Stimulated activated CD8-positive, alpha-beta memory T cell treated with anti-CD3 and anti-CD28 coated beads, Interleukin-15, amount 100 ng/mL, for 1 hour (primary cell): ENCODE measurements at places on chromosomes 11 and 22.

DNA sequence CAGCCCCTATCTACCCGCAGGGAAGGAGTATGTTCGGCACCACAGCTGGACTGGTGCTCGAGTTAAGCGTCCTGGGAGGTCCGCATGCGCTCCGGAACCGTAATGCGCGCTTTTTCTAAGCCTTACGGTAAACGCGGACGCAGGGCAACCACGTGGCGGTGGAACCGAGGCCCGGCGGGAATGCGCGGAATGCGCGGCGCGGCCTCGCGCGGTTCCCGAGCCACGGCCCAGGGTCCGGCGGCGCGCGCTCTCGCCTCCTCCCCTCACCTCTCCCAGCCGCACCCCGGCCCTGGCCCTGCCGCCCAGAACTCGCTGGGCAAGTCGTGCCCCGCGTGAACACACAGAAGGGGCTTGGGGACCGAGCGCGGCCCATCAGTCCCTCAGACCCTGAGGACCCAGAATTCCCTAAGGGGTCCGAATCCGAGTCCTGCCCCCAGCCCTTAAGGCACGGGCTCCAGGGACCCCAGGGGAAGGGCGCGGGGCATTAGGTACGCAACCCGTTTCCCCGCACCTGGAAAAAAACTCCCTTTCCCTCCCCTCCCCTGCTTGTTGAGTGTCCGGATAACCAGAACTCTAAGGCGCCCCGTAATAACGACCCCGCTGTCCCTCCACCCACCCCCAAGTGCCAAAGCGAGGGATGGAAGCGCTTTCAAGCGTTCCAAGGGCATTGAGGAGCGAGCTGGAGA, 4.3 kb upstream of the CCND1 start:
- no peak for DNase-seq

DNA sequence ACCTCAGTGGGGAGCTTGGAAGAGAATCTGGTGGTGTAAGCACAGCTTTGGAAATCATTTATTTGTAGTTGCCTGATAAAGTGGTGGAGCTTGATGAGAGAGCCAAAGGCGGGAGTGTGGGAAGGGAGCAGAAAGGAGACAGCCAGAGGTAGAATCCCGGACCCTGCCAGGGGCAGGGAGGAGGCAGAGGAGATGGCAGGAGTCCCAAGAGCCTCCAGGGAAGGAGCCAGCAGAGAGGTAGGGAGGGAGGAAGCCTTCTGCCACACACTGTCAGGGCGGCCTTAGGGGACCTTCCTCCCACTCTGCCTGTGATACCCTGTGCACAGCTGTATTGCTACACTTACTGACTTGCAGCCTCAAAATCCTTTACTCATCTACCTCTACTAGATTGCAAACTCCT, 15.4 kb downstream of the SCUBE2 start:
- no peak for DNase-seq

GRCh38 chr11:34513682-34514449, at the start of gene ELF5:
Gene ELF5, minus strand, starts transcription at chr11:34513794. Its CDS starts 8,045 bp downstream, at chr11:34505749.
- DNase-seq = no peak

DNA sequence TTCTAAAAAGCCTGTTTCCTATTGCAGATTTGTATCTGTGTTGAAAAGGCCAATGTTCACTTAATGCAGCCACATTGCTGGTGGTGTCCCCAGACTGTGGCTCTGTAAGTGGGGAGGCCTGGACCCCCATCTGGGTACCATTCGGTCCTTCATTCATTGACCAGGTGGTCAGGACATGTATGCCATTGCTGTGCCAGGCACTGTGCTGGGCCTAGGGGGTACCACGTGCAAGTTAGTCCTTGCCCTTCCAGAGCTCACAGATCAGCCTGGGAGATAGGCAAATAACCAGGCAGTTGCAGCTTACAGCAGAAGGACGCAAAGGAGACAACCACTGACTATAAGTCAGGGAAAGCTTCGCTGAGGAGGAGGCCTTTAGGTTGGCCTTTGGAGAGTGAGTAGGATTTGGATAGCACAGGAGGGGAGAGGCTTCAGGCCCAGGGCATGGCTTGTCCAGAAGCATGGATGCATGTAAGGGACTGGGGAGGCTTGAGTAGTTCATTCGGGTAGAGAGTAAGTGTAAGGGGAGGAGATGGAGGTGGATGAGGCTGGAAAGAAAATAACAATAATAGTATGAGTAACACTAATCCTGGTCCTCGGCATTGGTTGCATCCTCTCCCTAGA, 5.0 kb downstream of the PRDM11 start:
- no peak for DNase-seq

GRCh38 chr22:50363166-50363802, 20.2 kb downstream of the PPP6R2 start:
- no peak for DNase-seq

GRCh38 chr11:13667795-13668101, 720 bp upstream of the FAR1 start:
- DNase-seq = no peak

GRCh38 chr11:72079819-72080325, 470 bp downstream of the NUMA1 start:
- no peak for DNase-seq

DNA sequence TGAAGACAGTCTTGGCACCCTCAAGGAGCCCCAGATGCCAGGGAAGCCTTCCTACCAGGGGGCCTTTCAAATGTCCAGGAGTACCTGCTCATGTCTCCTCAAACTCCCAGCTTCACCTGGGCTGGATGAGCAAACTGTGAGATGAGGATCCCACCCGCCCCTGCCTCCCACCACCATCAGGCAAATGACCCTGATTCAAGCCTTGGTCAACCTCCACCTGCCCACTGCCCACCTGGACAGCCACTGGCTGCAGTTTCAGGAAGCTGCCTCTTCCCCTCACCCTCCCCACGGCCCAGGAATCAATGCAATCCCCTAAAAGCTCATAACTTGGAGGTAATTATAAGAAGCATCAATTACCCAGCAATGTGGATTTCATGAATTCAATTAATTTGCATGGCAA, 122.7 kb downstream of the BUD13 start:
- DNase-seq = no peak

DNA sequence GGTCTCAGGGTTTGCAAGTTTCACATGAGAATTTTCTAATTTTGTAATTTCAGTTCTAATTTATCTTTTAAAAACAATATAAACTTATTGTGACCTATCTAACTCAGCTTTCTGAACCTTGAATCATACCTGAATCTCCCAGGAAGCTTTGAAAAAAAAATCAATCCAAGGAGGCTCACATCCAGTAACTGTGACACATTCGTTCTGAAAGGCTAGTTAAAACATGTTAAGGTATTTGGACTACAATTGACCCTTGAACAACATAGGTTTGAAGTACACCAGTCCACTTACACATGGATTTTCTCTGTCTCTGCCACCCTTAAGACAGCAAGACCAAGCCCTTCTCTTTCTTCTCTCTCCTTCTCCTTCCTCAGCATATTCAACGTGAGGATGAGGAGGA, 40.0 kb downstream of the DDI1 start:
- no peak for DNase-seq

DNA sequence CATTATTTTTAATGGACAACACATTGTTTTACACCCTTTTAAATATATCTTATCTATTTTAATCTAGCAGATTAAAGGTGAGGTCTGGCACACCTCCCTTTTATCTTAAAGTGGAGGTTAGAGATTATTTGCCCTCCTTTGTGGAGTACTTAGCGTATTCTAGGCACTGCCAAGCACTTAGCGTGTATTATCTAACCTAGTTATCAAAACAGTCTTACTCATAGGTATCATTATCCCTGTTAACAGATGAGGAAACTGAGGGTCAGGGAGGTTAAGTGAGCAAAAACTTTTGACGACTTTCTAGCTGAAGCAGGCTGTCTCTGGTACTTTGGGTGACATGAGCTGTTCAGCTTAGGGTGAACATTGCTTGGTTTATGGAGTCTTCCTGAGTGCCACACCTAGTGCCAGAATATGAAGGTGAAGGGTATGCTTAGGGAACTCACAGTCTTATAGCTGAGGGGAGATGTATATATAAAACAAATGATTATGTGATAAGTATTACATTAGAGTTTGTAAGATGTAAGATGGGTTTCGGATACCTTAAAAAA, 55.0 kb downstream of the ZNRF3 start:
- no peak for DNase-seq

DNA sequence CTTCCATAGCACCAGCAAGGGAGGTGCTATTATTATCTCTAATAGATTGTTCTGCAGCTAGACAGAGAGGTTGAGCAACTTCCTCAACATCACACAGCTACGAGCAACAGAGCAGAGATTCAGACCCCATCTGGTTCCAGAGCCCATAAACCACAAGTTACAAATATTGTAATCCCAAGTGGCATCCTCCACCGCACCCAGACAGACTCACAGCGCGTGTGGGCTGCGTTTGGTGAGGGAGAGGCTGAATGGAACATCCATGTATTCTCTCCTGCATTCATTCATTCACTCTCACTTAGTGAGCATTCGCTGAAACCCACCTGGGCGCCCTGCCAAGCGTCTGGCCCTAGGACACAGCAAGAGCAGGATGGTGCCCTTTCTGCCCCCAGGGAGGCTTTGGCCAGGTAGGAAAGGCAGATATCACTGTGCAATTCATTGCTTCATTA, 33.5 kb downstream of the LIF start:
- DNase-seq = no peak

- DNase-seq = no peak
These were observed 15.1 kb upstream of the CABP2 start for GRCh38 chr11:67538306-67538705.

- no peak for DNase-seq
These were observed at the start of gene NEFH for GRCh38 chr22:29479417-29480261. Gene NEFH, plus strand, starts transcription at chr22:29480218. Its CDS starts 45 bp downstream, at chr22:29480263.

- no peak for DNase-seq
These were observed 121.5 kb downstream of the KCNQ1OT1 start for GRCh38 chr11:2577991-2578928.

- DNase-seq = no peak
These were observed 48.4 kb upstream of the MRGPRX1 start for GRCh38 chr11:18987454-18988231.

DNA sequence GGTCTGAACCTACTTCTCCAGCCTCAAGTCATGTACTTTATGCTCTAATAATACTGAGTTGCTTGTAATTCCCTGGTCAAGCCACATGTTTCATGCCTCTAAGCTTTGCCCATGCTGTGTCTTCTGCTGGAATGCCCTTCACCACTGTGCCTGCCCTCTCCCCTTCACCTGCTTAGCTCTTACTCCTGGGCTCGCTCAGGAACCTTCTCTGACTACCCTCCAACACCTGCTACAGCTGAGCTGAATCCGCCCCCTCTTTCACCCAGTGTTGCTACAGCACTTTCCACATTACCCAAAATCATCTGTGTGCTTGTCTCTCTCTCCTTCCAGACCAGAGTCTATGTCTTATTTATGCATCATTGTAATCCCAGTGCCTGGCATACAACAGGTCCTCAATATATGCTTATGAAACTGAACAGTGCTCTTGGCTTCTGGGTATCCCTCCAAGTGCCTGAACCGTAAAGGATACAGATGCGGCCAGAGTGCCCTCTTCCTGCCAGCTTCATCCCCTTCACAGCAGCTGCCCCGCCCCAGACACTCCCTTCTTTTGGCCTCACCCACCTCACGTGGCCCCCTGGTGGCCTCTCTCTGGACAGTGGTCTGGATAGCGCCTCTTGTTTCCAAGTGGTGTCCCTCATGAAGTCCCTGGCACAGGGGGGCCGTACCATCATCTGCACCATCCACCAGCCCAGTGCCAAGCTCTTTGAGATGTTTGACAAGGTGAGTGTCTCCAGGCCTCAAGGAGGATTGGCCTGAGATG, 7.1 kb downstream of the ABCG4 start:
- no peak for DNase-seq

DNA sequence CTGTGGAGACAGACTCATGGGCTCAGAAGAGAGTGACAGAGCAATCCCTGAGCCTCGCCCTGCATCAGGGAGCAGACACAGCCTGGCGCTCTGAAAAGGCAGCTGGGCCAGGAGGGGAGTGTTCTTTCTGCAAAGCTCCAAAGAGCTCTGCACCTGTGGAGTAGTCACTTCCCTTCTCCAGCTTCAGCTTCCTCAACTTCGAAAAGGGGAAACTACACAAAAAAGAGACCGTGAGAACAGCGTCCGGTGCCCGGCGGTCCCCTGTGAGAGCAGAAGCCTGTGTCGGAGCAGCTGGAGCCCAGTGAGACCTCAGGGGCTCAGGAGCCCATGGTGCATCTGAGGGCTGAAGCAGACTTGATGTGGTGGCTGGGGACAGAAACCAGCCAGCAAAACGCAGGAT, 35.1 kb downstream of the TP53I11 start:
- DNase-seq = no peak

- DNase-seq = peak; percentile 55
These were observed 1.2 kb upstream of the ZFP91 start for GRCh38 chr11:58577555-58578135.

GRCh38 chr11:39374963-39375698, 2084.3 kb downstream of the LRRC4C start:
- no peak for DNase-seq

- no peak for DNase-seq
These were observed 192.1 kb downstream of the CTTN start for GRCh38 chr11:70590356-70590991.

- no peak for DNase-seq
These were observed 69.3 kb downstream of the FAM168A start for GRCh38 chr11:73528483-73529203.

GRCh38 chr11:47552056-47552565, 821 bp downstream of the CELF1 start:
- DNase-seq = no peak

GRCh38 chr22:30882184-30882717, 86.3 kb downstream of the MORC2 start:
- DNase-seq = no peak

GRCh38 chr11:6427516-6427915, 8.6 kb upstream of the APBB1 start:
- DNase-seq = no peak
